ENCODE measurements at places on chromosomes 7 and 10.

- DNase-seq = no peak
Measured at GRCh38 chr10:62562795-62563194, 188.6 kb downstream of the ZNF365 start.

DNA sequence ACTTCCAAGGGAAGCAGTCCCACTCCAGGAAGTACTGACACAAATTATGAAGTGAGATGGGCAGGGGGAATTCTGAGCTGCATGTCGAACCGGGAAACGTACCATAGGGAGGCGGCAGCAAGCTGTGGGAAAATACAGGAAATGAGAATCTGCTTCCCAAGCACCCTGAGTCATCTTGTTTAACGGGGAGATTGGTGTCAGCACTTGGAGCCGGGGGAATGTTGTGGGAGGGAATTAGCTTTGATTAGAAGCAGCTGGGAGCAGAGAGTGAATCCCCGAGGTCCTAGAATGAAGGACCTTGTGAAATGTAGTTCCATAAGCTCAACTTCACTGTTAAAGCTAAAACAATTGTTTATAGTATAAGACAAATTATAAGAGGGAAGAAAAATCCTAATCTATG, 141.4 kb upstream of the PRKCQ start:
- DNase-seq = no peak

DNA sequence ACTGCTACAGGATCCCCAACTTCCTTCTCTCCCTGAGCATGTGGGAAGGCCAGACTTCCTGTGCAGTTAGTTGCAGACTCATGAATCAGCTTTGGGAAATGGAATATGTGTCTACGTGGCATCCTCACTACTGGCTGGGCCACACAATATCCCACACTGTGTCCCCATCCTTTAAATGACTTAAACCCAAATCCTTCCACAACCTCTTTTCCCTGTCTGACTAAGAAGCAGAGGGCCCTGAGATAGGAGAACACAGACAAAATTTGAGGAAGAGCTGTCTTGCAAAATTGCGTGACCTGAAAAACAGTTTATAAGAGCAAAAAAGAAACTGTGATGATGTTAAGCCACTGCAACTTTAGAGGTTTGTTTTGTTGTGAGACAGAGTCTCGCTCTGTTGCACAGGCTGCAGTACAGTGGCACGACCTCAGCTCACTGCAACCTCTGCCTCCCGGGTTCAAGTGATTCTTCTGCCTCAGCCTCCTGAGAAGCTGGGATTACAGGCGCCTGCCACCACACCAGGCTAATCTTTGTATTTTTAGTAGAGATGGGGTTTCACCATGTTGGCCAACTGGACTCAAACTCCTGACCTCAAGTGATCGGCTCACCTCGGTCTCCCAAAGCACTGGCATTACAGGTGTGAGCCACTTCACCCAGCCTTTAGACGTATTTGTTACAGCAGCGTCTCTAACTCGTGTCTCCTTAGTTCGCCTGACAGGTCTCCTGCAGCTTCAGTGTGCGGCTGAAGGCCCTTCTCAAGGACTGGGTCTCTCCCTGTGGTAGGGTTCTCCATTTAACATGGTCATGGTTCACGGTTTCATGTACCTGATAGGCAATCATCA, 46.9 kb upstream of the SFMBT2 start:
- DNase-seq = no peak

DNA sequence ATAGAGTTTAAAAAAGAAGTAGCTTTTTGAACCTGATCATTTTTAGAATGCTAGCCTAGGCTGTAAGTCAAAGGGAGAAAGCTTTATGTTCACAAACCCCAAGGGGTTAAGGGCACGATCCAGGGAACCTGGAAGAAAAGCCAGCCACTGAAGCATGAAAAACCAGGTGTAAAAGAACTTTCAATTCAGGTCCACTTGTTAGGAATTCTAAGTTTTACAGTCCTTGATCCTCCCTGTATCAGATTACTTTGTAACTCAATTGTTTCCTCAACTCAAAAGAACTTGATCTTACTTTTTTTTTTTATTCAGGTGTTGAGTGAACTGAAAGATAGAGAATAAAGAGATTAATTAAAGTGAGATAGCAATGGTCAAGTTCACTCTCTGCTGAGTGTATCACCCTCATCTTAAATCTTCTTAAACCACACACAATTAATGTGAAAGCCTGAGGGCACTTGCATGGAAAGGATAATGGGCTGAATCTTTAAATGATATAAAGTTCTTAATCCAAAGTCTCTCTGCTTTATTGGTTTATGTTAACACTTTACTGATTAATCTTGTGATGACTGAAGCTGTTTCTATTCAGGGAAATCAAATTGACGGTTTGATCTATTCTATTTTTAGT, 672.2 kb upstream of the LRRN3 start:
- no peak for DNase-seq

GRCh38 chr7:76425156-76425555, 406 bp downstream of the ZP3 start:
- no peak for DNase-seq
